NCI-H1048 (cell line): ENCODE measurements at places on chromosomes 3 and 15.

DNA sequence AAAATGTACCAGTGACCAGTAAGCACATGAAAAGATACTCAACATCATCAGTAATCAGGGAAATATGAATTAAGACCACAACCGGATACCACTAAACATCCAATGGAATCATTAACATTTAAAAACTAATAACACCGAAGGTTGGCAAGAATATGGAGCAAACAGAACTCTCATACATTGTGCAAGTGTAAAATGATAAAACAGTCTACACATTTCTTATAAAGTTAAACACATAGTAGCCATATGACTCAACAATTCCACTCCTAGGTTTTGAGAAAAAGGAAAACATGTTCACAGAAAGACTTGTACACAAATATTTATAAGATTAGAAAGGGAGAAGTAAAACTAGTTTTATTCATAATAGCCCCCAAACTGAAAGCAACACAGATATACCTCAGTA is 60.3 kb upstream of the SLCO2A1 start:
- no peak for DNase-seq

DNA sequence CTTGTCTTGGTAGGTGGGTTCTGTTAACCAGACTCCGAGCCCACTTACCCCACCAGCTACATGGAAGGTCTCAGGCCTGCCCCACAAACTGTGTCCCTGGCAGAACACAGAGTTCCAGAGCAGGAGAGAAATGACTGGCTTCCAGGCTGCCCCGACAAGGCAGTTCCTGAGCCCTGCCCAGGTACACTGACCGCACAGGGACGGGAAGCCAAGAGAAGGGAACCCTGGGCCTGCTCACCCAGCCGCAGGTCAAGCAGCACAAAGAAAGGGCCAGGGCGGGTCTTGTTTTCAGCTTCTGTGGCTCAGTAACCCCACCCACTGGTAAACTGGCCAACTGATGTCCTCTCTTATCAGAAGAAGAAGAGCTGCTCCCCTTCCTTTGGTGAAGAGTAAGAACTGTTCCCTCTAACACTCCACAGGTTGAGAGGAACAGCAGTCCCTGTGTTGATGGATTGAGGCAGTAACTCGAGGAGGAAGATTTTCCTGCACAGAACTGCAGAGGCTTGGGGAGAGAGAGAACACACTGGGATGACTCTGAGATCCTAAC is 68.4 kb downstream of the CRTC3 start:
- no peak for DNase-seq

DNA sequence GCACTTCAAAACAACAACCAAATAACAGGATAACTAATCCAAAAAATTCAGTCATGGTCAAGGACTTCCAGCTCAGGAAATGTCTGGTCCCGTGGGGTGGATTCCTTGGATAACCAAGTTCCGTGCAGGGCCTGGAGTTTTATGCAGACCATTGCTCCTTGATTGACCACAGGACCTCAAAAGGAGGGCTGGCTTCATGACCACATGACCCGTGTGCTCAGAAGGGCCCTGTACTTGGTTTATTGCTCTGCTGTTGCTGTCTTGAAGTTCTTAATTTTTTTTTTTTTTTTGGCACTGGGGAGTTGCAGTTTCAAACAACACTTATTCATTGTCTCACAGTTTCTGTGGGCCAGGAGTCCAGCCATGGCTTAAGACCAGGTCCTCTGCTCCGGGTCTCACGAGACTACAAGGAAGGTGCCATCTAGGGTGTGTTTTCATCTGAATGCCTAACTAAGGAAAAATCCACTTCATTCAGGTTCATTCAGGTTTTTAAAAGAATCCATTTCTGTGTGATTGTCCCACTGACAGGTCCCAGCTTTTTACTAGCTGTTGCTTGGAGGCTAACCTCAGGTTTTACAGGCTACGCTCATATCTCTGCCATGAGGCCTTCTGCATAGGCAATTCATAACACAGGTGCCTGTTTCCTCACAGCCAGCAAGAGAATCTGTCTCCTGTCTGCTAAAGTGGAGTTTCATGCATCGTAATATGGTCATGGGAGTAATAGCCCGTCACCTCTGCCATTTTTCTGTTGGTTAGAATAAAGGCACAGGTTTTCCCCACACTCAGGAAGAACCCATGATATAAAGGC is 65.3 kb downstream of the FLNB start:
- DNase-seq = no peak

DNA sequence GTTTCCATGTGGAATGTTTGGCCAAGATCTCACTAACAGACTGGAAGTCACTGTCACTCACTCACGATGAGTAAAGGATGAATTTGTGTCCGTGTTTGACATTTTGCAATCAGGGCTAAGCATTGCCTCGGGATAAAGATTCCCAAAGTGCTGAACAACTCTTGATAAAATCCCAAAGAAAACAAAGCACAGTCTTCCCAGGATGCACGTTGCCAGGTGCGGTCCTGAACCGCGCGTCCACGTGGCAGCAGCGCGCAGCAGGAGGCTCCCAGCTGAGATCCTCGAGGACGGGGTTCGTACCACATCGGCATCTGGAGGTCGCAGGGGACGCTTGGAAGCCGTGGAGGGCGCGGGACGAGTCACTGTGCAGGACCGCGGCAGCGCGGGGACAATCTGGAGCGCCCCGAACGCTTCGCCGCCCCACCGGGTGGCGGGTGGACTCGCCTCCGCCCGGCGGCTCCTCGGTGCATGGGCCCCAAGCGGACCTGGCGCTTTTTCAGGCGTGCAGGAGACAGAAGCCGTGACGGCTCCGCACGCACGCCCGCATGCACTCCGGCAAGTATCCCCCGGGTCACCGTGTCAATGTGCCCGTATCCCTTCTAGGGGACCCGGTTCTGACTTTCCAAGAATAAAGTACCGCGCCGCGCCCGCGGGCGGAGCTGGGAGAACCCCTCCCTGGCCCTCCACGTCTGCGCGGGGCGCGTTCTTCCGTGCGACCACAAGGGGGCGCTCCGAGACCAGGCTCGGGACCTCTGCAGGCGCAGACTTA is 17.7 kb downstream of the CPN2 start:
- DNase-seq = no peak

- DNase-seq = no peak
These were observed 397.7 kb downstream of the MAGI1 start for GRCh38 chr3:65641045-65641444.

- no peak for DNase-seq
These were observed 26.3 kb upstream of the DYNC1LI1 start for GRCh38 chr3:32596909-32597369.

GRCh38 chr3:37453393-37454389 is 279.3 kb upstream of the LRRFIP2 start:
- DNase-seq = no peak

GRCh38 chr15:85702321-85703101 is 92.2 kb downstream of the KLHL25 start:
- no peak for DNase-seq

GRCh38 chr15:63822580-63822979 is 11.2 kb downstream of the HERC1 start:
- no peak for DNase-seq

DNA sequence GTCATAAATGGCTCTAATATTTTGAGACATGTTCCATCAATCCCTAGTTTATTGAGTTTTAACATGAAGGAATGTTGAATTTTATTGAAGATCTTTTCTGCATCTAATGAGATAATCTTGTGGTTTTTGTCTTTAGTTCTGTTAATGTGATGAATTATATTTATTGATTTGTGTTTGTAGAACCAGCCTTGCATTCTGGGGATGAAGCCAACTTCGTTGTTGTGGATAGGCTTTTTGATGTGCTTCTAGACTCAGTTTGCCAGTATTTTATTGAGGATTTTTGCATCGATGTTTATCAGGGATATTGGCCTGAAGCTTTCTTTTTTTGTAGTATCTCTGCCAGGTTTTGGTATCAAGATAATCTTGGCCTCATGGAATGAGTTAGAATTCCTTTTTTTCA is 72.0 kb upstream of the CD96 start:
- no peak for DNase-seq

- DNase-seq = no peak
These were observed 1242.2 kb downstream of the OTOL1 start for GRCh38 chr3:162738784-162739183.

DNA sequence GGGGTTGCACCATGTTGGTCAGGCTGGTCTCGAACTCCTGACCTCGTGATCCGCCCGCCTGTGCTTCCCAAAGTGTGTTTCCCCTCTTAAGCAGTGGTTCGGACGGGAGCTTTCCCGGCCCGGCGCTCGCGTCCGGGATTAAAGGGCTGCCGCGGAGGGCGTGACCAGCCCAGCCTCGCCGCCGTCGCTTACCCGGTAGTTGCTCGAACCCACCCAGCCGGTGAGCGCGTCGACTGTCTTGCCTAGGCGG is 513 bp downstream of the CLASP2 start:
- DNase-seq = no peak

GRCh38 chr3:81998139-81998755 is 236.8 kb upstream of the GBE1 start:
- DNase-seq = no peak

GRCh38 chr3:113585720-113586119 is 53.4 kb downstream of the SIDT1 start:
- no peak for DNase-seq

DNA sequence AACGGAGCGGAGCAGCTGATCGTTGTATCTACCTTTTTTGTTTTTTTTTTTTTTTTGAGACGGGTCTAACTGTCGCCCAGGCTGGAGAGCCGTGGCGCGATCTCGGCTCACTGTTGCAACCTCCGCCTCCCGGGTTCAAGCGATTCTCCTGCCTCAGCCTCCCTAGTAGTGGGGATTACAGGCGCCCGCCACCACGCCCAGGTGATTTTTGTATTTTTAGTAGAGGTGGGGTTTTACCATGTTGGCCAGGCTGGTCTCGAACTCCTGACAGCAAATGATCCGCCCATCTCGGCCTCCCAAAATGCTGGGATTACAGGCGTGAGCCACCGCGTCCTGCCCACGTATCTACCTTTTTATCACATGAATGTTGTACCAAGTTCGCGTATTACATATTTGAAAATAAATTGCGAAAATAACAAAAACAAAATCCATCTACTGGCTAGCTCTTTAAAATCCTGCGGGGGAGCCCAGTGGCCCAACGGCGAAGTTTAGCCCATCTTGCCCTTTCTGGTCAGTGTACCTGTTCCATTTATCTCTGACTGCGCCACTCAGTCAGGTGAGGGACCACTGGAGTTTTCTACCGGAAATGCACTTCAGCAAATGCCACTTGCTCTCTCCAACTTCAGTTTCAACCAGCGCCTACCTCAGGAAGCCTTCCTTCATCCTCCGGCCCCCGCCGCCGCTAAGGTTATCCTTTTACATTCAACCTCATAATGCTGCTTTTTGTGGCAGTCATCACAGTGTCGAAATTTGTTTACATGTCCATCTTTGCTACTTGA is 1.2 kb upstream of the EIF3J start:
- no peak for DNase-seq

GRCh38 chr3:10462641-10463532 is 42.5 kb downstream of the ATP2B2 start:
- no peak for DNase-seq

GRCh38 chr3:110456438-110457138 is 615.0 kb upstream of the NECTIN3 start:
- no peak for DNase-seq

GRCh38 chr3:17836092-17836491 is 93.7 kb upstream of the TBC1D5 start:
- no peak for DNase-seq

GRCh38 chr3:183478501-183478900 is 50.1 kb upstream of the MCF2L2 start:
- no peak for DNase-seq

DNA sequence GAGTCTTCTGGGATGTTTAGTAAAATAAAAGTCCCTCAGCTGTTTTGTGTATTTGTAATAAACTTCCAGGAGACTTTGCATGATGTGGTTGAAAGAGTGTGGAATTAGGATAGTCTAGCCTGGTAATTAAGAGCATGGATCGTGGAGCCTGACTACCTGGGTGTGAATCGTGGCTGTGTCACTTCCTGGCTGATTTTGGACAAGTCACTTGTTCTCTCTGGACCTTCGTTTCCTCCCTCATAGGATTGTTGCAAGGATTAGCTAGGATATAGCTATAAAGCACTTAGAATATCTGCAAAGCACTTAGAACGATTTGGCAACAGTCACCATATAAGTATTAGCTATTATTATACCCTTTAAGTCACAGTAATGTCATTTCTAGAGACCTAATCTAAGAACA is 40.2 kb downstream of the SLMAP start:
- no peak for DNase-seq

- DNase-seq = no peak
These were observed 9.1 kb upstream of the HPS3 start for GRCh38 chr3:149120051-149120972.

- DNase-seq = no peak
These were observed 17.7 kb downstream of the MYNN start for GRCh38 chr3:169790687-169791429.

DNA sequence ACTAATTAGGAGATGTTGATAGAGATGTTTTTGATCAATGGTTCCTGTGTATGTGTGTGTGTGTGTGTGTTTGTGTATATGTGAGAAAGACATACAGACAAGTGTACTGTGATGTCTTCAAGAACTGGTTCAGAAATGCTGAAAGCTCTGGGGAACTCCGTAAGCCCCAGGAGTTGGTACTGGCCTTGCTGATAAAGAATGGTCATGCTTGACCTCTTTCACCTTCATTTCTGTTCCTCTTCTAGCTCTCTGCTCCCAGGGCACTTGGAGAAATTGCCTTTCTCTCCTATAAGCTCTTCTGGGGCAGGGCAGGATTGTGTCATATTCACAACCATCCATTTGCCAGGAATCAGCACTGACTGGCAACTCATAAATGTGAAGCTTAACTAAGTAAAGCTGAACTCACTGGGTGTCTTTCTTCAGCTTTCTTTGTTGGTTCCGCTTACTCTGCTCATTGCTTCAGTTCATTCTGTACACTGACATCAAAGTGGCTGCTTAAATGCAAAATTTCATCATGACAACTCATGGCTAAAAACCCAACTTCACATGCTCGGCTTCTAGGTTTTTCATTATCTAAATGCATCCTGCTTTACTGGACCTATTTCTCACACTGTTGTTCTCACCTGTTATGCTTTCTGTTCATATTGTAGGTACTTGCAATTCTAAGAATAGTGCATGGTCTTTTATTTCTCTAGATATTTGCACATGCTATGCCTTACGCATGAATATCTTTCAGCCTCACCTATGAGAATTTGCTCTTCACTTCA is 162.1 kb upstream of the LYSMD4 start:
- DNase-seq = no peak

GRCh38 chr3:195555110-195555509 is 12.0 kb upstream of the PPP1R2 start:
- DNase-seq = no peak

- DNase-seq = no peak
These were observed 334.2 kb upstream of the SEMA6D start for GRCh38 chr15:47383102-47383501.
